ENCODE measurements at places on chromosomes 4 and X.

DNA sequence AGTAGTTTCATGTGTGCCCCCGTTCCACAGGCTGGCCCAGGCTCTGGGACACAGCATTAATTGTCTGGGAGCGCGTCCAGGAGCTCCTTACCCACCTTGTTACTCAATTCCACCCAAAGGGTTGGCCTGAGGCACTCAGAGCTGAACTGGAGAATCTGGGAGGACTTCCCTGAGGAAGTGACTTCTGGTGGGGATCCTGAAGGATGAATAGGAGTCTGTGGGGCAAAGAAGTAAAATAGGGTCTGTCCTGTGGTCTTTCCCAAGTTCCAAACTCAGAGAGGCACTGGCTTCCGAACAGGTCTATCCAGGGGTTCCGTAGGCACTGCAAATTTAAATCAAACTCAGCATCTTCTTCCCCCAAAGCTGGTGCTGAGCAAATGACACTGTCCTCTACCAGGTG lies 204.3 kb downstream of the AFAP1 start:
- no peak for DNase-seq

GRCh38 chr4:41918278-41918677 lies 17.0 kb upstream of the TMEM33 start:
- DNase-seq, result no peak

DNA sequence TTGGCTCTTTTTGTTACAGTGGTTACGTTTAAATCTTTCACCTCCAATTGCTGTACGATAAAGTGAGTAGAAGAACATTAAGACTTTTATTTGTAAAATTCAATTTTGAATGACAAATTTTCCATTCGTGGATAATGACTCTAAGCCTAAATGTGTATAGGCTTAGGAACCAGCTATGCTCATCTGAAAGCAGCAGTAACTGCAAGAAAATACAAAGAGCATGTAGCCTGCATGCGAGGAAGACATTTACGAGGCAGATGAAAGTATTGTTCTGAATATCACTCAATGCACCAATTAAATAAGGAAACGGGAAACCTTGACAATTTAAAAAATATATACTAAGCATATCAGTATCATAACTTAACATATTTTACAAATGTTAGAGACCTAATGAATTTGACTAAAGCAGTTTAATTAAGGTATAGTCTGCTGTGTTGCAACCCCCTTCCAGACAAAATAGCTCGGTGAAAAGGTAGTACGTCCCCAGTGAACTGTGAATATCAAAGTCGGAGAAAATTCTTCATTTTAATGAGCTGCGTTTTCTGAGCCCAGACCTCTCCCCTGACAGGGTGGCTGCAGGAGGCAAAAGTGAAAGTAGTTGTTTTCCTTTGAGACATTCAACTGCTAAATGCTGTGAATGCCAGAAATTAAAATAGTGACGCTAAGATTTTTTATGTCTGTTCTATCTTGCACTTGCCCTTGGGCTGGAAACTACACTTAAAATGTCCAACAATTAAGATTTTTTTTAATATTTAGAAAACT lies 1236.5 kb upstream of the TENM3 start:
- DNase-seq, result no peak

- no peak for DNase-seq
Measured at GRCh38 chr4:21656832-21657231, 291.7 kb downstream of the KCNIP4 start.

GRCh38 chr4:7524064-7524682 lies 89.4 kb upstream of the PSAPL1 start:
- no peak for DNase-seq

- DNase-seq, result no peak
Measured at GRCh38 chr4:40038977-40039376, 17.7 kb upstream of the N4BP2 start.

DNA sequence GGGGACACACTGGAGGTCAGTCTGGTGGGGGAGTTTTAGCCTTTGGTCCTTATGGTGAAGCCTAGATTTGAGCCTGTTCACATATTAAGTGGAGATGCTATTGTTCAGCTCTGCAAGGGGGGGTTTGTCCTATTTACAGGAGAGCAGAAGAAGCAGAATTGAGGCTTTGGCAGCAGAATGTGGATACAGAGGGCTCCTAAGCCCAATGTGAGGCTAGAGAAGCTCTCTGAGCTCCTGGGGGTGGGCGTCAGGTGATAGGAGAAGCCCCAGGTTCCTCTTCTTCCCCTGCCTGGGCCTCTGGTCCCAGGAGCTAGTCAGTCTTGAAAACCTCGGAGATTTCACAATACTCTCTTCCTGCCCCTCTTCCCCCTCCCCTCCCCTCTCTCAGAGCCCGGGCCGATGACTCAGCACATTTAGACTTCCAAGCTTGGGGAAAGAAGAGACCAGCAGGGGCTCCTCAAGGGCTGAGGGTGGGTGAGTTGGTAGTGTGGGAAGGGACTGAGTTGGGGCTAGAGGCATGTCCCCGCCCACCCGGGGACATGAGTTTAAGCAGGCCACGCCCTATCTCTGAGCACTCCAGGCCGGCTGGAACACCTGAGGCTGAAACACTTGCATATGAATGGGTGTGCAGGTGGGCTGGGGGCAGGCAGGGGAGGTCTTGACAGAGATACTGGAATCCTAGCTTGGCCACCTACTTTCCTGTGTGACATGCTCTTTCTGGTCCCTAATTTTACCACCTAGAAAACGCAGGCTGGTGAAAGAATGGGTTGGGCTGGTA lies 3.4 kb downstream of the TFE3 start:
- peak; percentile 64 for DNase-seq

GRCh38 chrX:22135171-22135711 lies 103.1 kb downstream of the PHEX start:
- DNase-seq, result no peak
